ENCODE measurements at places on chromosomes 13 and 19.
A peak's percentile ranks its signal among the peaks of the same experiment; 100 is the strongest.

DNA sequence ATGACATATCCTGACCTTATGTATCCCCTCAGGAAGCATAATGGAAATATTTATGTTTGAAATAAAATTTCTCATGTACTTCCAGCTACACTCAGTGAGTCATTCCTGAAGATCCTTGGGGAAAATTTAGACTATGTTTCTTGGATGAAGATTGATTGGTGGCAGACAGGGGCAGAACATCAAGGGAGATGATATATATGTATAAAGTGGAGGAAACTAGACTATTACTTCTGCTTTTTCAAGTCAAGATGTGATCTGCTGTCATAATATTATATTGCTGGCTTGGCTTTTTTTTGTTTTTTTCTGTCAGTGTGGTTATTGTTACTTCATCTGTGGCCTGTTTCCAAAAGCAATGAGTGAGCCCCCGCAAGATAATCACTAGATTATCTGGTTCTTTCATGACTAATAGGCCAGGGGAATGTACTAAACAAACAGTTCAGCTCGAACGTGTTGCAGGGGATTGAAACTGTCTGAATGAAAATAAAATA, 87.2 kb upstream of the TNFSF11 start:
- DNase-seq = peak; percentile 89

DNA sequence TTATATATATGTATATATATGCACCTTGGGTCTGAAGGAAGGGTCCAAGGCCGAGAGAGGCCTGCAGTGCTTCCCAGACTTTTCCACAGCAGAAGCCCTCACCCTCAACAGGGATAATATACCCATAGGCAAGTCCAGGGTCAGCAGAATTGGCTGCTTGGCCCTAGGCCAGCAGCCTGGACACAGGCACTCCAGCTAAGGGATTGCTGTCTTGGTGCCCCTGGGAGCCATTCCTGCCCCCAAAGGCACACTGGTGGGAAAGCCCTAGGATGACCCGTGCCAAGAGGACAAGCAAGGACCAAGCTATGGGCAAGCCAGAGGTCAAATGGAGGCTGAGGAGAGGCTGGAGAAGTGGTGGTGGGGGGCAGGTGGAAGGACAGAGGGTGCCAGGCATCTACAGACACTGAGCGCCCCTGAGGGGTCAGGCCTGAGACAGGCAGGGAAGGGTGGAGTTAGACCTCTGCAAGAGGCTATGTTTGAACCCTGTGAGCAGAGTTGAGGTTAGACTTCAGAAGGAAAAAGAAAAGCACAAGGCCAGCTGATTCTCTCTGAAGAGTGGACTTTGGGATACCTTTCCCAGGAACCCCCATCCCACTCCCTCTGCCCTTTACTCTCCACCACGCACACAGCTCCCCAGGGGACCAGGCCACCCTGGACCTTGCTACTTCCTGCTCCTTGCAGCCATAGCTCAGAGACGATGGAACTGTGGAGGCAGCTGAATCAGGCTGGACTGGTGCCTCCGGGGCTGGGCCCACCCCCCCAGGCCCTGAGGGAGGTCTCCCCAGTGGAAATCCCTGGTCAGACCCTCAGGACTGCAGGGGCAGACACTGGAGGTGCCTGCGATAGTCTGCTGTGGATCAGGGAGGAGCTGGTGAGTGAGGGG, at the start of gene ERICH4:
TSS of gene ERICH4 (plus strand) at position 684 of the 883 bp plus-strand sequence. CDS start at position 698, 14 bp downstream.
- DNase-seq = no peak

- DNase-seq = no peak
Measured at GRCh38 chr19:50277966-50278580, 51.1 kb downstream of the KCNC3 start.

- no peak for DNase-seq
Measured at GRCh38 chr19:9871626-9872338, 36.7 kb downstream of the PIN1 start.

- no peak for DNase-seq
Measured at GRCh38 chr13:41402691-41403511, 54.4 kb upstream of the RGCC start.
